ENCODE measurements at places on chromosomes 16 and 17.

- DNase-seq: no peak
These were observed 50.6 kb downstream of the LMF1 start for GRCh38 chr16:920051-920681.

- no peak for DNase-seq
These were observed 36.9 kb downstream of the GPATCH8 start for GRCh38 chr17:44466339-44466738.

- no peak for DNase-seq
These were observed 874 bp downstream of the SLC25A19 start for GRCh38 chr17:75288359-75288758.

DNA sequence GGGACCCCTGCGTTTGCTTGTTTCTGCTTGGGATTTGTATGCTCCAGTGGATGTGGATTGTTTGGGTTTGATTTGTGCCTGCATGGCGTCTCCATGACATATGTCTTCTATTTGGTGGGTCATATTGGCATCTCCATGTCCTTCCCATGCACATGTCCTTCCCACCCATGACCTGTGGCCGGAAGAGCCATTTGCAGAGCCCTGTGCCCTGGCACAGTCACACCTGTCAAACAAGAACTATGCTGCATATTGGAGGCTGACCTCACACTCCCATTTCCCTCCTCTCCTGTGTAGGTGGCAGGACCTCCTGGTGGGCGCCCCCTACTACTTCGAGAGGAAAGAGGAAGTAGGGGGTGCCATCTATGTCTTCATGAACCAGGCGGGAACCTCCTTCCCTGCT is 15.8 kb downstream of the ITGA3 start:
- DNase-seq: no peak

DNA sequence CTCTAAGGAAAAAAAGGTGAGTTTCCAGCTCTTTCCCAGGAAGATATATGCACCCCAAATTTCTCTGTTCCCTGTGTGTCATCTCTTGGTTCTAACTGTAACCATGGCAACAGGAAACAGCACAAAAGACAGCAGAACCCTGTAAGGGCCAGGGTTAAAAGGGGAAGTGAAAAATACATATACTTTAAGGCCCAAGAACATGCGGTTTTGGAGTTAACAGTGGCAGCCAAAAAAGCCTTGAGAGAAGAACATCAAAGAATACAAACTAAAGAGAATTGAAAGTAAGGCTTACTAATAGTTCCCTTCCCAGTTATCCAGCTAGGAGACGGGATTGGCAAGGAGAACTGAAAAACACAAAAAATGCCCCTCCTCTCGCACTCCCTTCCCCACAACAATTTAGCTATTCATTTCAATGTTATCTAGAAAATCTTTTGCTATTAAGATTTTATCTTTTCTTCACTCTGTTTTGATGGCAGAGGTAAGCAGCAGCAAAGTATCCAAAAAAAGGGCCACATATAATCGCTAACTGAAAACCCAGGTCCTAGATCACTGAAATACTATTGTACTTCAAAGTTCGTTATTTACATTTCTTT is 1.5 kb downstream of the SPOP start:
- no peak for DNase-seq

GRCh38 chr17:35447499-35447898 is 1.1 kb downstream of the SLFN13 start:
- no peak for DNase-seq

DNA sequence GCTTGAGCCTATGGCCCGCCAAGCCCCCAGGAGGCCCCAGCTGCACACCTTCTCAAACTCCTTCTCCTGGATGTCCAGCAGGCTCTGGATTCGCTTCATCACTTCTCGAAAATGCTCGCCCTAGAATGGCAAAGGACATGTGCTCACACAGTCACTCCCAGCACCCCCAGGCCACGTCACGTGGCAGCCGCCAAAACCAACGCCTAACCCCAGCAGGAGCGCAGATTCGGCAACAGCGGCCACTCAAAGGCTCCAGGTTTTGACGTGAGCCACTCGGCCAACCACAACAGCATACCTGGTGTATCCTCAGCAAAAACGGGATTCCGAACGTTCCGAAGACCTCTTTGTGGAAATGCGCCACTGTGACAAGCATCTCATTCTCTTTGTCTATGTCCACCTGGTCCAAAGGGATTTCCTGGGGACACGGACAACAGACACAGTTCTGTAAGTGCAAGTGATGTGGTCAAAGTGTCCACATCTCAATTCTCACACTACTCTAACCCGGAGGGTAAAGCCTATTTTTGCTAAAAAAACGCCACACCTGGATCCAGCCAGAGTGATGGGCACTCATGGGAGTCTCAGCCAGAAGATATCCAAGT is 12.7 kb downstream of the LITAFD start:
- DNase-seq: no peak

DNA sequence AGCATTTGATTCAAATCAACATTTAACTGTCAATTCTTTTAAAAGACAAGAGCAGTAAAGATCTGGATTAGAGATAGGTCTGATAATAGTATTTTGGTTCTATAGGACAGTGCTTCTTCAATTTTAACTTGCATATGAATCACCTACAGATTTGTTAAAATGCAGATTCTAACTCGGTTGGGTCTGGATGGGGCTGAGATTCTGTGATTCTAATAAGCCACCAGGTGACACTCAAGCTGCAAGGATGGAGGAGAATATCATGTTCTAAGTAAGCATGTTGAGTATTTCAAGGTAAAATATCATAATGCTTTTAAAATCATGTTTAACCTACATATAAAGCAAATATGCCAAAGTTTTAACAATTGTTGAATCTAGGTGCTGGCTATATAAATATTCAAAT is 15.8 kb downstream of the TSPOAP1 start:
- DNase-seq: no peak

DNA sequence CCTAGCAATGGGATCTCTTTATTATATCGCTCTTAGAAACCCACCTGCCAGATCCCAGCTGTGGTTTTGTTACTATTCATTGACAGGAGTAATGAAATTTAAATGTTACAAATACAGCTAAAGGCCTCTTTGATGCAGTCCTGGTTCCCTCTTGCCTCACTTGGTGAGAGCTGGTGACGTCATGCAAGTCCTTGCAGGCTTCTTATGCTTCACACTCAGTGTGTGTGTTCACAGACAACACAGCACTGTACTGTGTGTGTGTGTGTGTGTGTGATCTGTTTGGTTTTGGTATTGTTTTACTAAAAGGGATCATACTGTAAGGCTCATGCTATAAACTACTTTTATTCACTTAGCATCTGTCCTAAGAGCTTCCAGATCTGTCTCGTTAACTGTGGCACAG is 75.0 kb downstream of the USP22 start:
- DNase-seq: no peak

GRCh38 chr17:8728251-8728938 is 16.2 kb downstream of the CCDC42 start:
- no peak for DNase-seq

GRCh38 chr17:33504571-33504970 is 211.5 kb upstream of the ASIC2 start:
- DNase-seq: no peak

- peak; percentile 71 for DNase-seq
These were observed 30.9 kb upstream of the GCSH start for GRCh38 chr16:81127051-81127450.

- no peak for DNase-seq
These were observed 247.0 kb downstream of the CHD9NB start for GRCh38 chr16:52805559-52806168.

DNA sequence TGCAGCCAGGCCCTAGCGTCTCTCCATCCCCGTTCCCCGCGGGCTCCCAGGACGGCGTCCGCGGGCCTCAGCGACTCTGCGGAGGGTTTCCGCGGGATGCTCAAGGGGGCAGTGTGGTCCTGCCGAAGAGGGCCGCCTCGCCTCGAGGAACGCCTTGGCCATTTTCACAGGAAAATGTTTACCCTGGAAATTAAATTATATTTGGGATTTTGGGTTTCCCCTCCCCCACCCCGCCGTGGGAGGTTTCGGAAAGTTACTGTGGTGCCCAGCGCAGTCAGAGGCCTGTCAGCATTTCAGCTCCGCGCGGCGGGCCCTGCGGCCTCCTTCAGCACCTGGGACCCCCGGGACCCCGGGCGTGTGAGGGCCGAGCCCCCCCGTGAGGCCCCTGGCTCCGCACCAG is 94.5 kb downstream of the PCTP start:
- no peak for DNase-seq

DNA sequence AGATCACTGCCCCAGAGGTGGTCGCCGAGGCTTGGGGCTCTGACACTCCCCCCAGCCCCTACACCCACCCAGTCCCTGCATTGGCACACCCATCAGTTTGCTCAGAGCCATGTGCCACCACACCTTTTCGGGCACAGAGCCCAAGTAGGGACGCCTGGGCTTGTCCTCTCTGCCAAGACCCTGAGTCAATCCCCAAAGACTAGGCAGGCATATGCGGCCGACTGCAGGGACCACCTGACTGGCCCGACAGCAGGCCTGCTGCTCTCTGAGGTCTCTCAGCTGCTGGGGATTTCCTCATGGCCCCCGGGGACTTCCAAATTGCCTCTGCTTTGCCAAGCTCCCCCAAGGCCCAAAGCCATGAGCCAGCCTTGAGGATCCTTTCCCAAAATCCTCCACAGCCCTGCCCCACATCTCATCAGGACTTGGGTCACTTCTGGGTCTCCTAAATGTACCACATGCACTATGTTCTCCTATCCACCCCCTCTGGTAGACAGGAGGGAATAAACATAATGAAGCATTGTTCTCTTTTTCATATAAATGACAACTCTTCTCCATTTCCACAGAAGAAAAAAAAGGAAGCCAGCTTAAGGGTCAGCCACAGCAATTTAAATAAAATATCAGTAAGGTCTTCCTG is 30.6 kb downstream of the MYO18A start:
- DNase-seq: no peak

DNA sequence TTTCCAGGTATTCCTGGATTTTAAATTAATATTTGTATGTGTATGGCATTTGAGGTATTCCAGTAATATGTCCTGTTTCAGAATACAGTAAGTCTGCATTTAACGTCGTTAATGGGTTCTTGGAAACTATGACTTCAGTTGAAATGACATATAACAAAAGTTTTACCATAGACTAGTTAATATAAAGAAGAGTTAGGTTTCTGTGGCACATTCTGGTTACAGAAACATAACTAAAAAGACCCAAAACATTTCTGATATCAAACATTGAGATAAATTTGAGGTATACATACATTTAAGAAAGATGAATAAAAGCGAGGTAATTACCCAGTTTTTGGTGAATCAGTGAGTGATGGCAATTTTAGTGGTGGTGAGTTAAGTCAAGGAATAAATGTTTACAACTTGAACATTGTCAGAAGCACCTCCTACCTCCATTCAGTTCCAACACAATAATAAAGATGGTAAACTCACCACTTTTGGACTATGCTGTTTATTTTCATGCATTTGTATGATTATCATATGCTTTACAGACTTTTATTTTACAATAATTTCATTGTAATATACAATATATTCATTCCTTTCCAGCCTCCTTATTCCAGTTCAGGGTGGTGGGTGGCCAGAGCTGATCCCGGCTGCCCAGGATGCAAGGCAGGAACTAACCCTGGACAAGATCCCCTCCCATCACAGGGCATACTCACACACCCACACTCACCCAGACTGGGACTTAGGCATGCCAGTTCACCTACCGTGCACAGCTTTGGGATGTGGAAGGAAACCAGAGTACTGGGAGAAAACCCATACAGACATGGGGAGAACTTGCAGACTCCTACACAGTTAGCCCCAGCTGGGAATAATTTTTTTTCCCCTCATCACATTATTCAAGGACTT is 9.7 kb downstream of the LUC7L3 start:
- no peak for DNase-seq

DNA sequence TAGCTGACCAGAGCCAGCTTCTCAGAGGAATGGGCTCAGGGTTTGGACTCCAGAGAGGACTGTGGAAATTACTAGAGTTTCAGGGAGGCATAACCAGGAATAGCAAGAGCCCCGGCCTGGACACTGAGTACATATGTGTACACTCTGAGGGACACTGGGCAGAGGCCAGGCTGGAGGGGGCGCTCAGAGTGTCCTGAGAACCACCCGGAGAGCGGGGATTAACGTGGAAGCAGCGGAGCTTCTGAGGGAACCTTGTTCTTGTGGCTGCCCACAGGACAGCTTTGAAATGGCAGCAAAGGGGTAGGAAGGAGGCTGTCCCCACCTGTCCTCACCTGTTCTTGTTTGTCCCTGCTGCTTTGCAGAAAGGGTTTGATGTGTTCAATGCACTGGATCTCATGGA is 27.8 kb downstream of the PLCD3 start:
- DNase-seq: no peak

GRCh38 chr16:81174644-81175324 is 63.7 kb upstream of the BCO1 start:
- no peak for DNase-seq

DNA sequence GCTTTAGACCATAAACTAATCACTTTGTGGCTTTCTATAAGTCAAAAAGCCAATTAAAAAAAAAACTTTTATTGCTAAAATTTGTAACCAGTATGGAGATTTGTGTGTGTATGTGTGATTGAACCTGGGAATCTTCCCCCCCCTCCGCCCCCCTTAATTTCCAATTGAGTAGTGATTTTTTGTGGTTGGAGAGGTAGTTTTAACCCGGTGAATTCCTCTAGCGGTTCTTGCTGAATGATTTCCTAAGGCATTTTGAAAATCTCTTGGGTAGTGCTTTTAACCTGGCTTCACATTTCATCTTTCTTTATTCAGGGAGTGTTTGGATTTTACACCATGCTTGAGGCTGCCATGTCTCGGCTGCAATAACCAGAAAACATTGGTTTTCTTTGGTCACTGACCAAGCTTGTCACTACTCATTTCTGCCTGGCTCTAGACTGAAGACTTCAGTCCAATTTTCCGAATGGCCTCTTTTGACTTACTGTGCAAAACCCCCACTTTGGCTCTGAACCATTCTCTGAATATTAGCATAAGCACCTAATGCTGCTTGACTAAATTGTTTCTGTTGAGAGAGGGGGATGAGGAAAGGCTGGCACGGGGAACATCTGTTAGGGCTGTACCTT is 35.6 kb downstream of the PRKCA start:
- DNase-seq: no peak

DNA sequence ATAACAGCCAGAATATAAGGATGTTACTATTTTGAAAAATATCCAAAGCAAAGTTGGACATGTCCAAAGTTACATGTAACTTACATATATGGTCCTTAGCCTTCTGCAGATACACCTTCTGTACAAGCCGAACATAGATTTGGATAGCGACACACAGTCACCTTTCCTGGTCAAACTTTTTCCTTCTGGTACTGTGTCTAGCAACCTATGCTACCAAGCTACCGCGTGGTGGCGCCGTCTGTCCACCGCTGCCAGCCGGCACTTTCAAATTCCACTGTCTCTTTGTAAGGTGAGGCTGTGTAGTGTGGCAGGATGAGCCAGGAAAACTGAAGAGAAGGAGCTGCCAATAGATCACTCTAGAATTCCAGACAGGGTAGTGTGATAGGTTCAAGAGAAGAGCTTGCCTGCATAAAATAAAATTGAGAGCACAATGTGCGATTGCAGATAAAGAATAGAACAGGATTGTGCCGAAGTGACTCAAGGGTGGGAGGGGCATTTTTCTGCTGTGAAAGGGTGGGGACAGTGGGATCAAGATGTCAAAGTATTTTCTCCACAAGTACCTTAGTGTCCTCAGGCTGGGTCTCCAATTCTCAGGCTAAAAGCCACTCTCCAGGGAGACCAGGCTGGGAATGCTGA is 366.9 kb downstream of the SLC39A11 start:
- DNase-seq: no peak
